ENCODE measurements at places on chromosomes 5 and 9. TPM values are rescaled to one million over a fixed set of nuclear protein-coding genes. Genes with fewer than 3 reads are reported as not detected.
A peak's percentile ranks its signal among the peaks of the same experiment; 100 is the strongest.

IGFBPL1 gene
- 5.5 TPM for total RNA-seq

TLR4 gene
- total RNA-seq = 12.5 TPM

EIF4E1B gene
- total RNA-seq = not detected

OBP2B gene
- total RNA-seq = not detected

RALGPS1 gene
- 3.6 TPM for total RNA-seq

QRFP gene
- not detected for total RNA-seq

FAM153A gene
- not detected for total RNA-seq

BRD3OS gene
- 22.7 TPM for total RNA-seq

PCDHA1 gene
- total RNA-seq = not detected

ANKRD33B gene
- total RNA-seq = 0.49 TPM

CAVIN4 gene
- total RNA-seq = 0.37 TPM

CDH6 gene
- total RNA-seq = 5.8 TPM

SLC34A1 gene
- 0.02 TPM for total RNA-seq

COL15A1 gene
- 2.9 TPM for total RNA-seq

DNA sequence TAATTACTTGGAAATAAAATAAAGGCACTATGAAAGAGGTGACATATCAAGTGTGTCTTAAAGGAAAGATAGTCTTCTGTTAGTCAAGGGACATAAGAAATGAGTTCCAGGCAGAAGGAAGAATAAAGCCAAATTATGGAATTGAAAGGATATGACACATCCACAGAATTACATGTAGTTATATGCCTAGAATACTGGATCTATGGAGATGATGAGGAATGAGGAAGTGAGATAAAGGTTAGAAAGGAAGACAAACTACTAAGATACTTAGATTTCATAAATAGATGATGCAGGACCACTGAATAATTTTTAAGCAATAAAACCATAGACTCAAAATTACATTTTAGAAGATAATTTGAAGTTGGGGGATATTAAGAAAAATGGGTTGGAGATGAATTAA, 609.8 kb downstream of the PTPRD start:
- no peak for DNase-seq

DNA sequence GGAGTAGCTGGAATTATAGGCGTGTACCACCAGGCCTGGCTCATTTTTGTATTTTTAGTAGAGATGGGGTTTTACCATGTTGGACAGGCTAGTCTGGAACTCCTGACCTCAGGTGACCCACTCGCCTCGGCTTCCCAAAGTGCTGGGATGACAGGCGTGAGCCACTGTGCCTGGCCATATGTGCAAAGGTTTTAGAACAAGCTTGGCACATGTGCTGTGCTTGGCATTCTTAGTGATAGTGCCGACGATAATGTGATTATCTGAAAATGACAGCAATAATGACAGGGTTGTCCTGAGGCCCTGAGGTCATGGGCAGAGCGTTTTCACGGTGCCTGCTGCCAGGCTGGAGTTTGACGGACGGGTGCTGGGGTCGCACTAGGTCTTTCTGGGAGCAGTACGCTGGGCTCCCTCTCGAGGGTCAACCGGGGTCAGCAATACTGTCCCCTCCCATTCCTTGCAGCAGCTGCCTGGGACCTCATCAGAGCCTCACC, 42.6 kb downstream of the HMCN2 start:
- DNase-seq = no peak

DNA sequence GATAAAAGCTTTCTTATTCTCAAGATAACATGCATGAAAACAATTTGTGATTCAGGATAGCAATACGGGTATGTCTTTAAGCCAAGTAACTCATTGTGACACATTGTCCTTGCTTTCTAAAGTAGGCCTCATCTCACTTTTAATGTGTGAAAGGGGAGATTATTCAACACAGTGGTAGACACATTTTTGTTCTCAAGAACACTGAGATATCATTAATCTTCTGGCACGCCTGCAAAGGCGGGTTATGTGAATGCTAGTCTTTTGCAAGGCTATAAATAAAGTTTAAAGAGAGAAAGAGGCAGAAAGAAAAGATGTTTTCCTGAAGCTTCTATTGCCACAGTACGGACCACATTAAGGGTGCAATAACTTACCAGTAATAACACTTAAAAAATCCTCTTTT, 181.8 kb upstream of the MEF2C start:
- no peak for DNase-seq

DNA sequence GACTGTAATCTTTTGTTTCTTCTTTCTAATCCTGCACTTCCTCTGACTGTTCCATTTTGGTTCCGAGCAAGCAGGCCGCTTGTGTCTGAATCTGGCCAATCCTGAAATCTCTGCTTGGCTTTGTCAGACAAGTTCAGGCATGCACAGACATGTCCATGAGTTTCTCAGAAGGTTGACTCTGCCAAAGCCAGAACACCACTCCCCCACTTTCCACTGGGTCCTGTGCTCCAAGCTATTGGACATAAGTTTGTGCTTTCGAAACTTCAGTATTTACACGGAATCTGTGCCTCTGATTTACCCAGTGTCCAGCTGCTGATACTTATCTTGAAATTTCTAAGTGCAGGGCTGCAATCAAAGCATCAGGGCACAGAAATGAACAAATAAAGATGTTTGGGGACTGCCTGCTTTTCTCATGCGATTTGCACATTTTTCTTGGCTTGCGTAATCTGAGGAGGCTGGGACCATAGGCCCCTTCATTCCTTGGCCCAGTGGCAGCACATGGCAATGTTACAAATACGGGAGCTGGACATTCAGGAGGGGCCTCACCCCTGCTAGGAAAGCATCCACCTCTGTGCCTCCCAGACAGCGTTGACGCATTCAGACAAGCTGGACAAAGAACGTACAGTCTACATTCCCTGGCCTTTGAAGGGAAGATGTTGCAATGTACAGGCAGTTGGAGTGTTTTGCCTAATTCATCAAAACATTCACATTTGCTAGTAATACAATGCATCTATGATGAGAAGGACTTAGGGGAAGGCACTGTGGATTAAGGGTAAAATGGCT, 209.2 kb upstream of the PAPPA start:
- peak; percentile 69 for DNase-seq

DNA sequence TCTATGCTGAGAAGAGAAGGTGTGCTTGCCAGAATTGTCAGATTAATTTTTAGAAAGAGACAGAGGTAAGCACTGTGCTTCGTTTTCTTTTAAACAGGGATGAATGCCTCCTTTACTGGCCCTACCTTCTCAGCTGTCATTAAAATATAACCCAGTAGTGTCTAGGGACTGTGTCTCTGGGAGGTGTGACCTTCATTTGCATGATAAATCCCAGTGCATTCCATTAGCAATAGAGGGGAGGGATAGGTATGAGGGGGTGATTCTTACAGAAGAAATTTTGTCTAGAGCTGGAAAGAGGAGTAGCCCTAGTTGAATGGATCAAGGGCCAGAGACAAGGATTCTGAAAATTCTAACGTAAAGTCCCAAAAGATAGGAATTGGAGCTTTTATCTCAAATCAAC, 351.5 kb downstream of the BNC2 start:
- DNase-seq = no peak

DNA sequence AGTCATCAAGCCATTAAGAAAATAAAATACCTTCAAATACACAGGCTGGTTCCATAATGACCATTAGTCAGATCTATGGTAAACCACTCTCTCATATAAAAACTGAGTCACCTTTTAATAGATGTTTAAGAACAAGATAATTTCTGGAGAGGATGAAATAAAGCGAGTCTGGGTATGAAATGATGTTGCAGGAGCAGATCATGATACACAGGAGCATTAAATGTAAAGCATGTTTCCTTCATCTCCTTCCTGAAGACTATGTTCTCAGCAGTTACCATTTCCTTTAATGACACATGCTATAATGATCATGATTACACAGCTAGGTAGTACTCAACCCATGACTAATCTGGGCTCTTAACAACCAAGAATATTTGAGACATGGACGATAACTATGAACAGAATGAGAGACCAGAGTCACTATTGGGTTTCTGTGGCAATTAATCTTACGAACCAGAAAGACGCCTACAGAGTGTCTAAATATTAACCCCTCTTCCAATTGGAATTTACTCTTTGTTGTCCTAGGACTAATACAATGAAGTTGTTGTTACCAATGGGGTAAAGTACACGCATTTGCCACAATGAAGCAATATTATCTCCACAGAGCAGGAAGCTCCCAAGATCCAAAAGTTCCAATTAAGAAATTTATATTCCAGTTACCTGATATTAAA, 105.6 kb downstream of the NR6A1 start:
- peak; percentile 89 for DNase-seq

- DNase-seq = peak; percentile 75
Measured at GRCh38 chr9:79684711-79685575, 113.2 kb downstream of the TLE4 start.

- DNase-seq = no peak
Measured at GRCh38 chr9:121662891-121663580, 11.6 kb downstream of the DAB2IP start.

GRCh38 chr9:75896193-75896592, 5.7 kb downstream of the PCSK5 start:
- no peak for DNase-seq

GRCh38 chr9:100939636-100940035, 88.9 kb upstream of the PLPPR1 start:
- DNase-seq = no peak

DNA sequence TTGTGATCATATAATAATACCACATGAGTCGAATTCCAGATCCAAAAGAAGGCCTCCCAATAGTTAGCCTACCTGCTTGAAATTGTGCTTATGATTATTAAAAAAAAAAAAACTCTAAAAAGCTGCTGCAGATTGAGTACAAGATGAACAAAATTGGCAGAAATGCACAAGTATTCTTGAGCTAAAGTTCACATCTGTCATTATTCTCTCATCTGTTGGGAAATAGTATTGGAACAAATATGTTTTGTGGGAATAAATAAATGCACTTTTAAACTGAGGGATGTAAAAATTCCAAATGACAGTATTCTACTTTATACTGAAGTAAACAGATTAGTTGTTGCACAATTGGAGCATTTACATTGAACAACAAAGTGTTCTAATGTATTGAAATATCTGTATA, 15.7 kb downstream of the DAB2 start:
- DNase-seq = no peak

DNA sequence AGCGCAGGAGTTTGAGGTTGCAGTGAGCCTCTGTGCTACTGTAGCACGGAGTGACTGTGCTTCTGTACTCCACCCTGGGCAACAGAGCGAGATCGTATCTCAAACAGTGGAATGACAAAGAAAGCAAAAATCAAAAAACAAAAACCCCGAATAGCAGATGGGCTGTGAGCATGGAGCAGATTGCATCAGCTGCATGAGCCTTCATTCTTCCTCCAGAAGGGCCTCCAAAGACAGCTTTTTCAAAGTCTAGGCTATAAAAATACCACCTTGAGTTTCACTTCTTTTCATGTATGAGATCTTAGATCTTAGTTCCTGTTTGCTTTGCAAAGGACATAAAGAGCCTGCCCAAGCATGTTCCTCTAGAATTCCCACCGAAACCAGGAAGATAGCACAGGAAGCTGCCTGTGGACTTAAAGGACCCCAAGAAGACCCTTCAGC, 15.0 kb upstream of the HSPB3 start:
- no peak for DNase-seq

- no peak for DNase-seq
Measured at GRCh38 chr9:116144555-116144954, 9.0 kb upstream of the PAPPA start.

- peak; percentile 97 for DNase-seq
Measured at GRCh38 chr9:35510754-35511428, 21.0 kb downstream of the RUSC2 start.

DNA sequence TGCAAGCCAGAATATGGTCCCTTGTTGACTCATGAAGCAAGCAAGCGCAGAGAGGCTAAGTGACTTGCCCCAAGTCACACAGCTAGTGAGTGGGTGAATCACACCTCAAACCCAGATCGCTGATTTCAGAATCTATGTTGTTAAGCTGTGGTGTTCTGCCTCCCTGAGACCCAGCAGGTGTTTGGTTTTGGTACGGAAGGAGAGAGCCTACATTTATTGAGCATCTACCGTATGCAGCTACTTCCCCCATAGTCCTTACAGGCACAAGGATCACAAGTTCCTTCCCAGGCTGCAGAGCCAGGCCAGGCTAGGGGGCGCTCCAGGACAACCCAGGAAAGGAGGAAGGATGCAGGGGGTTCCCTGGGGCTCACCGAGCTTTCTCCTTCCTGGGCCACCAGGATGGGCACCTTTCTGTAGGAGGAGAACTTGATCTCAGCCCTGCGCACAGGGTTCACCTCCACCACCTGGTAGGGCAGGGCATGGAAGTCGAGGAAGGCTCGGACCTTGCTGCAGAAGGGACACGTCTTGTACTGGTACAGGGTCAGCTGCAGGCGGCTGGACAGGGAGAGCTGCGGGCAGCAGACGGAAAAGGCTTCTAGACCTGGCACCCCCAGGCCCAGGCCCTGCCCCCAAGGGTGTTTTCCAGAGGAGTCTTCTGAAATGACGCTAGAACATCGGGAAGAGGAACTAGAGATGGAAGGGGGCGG, 2.5 kb downstream of the PTGES2 start:
- peak; percentile 51 for DNase-seq

GRCh38 chr5:84292000-84292642, 92.6 kb downstream of the EDIL3 start:
- no peak for DNase-seq

GRCh38 chr9:82597241-82598203, 465.4 kb downstream of the RASEF start:
- no peak for DNase-seq

GRCh38 chr9:115422932-115423440, 305.0 kb upstream of the TNC start:
- DNase-seq = peak; percentile 33

DNA sequence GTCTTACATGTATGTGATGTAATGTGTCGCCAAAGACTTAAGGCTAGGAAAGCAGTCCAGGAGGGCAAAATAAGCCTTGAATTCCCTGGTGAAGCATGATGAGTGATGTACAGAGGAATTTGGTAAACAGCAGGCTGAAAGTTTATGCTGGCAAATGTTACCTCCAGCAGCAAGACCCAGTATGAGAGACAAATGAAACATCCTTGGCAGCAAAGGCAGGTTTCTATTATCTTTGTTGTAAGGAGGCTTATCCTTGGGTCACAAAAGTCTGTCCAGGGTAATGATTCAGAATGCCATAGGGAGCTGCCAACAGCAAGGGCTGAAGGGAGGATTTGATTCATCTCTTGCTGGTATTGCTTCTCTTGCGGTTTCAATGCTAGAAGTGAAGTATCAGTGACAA, 75.9 kb upstream of the HTR4 start:
- DNase-seq = peak; percentile 80

DNA sequence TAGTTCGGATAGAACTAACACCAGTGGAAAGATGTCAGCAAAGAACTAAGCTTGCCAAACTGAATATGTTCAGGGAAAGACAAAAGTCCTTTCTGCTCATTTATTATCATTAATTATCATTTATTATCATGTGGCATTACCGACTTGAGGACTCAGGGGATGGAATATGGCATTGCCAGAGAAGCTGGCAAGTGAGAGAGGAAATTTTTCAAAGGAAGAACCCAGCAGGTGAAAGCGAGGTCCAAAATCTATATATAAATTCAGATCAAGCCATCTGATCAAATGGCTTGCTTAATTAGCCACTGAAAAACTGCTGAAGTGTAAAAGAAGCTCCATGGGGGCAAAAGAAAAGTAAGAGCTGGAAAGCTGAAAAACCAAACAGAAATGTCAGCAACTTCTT, 1049.6 kb upstream of the SEMA6A start:
- no peak for DNase-seq
